Activated CD4-positive, alpha-beta T cell treated with anti-CD3 and anti-CD28 coated beads, Interleukin-2, amount 50 U/mL, for 1 hour (primary cell): ENCODE measurements at places on chromosomes 7 and 10.

- no peak for DNase-seq
These were observed 22.6 kb downstream of the KCNMA1 start for GRCh38 chr10:77614778-77615625.

DNA sequence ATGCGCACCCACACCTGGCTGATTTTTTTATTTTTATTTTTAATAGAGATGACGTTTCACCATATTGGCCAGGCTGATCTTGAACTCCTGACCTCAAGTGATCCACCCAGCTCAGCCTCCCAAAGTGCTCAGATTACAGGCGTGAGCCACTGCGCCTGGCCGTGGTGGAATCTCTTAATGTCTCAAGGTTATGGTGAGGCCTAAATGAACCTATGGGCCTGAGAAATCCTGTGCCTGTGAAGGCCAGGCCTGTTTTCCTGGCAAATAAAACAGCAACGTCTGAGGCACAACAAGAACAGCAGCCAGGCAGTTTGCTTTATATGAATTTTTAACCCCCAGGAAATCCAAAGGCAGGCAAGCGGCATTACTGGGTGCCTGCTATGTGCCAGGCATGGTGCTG lies 297.5 kb upstream of the ZMIZ1 start:
- DNase-seq: no peak

DNA sequence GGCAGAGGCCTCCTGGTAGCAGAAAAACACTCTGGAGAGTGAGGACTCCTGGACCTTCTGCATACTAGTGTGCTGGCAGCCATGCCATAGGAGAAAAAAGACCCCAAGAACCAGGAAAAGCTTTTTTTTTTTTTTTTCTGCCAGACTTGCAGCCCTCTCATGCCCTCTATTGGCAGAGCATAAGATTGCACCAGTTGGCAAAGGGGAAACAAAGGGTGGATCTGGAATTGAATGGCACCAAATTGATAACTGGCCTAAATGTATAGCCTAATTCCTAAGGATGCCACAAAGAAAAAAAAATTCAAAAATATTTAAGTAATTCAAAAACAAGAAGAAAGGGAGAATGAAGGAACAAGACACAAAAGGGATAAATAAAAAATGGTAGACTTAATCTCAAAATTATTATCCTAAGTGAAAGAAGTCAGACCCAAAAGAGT lies 112.5 kb upstream of the GHITM start:
- no peak for DNase-seq

DNA sequence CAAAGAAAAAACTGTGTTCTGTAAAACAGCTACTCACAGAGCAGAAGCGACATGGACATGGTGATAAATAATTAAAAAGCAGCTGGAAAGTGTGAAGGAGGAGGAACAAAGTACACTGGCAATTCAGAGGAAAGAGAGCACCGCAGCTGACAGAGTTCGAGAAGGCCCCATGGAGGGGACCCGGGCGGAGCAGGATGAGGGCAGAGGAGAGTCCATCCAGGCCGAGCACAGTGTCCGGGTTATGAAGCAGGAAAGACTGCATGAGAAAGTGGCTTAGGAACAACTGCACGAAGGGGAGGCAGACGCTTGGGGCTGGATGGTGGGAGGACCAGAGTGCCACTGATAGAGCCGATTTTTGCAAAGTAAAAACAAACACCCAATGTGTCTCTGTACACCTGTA lies 185.5 kb downstream of the ZMYND11 start:
- no peak for DNase-seq

DNA sequence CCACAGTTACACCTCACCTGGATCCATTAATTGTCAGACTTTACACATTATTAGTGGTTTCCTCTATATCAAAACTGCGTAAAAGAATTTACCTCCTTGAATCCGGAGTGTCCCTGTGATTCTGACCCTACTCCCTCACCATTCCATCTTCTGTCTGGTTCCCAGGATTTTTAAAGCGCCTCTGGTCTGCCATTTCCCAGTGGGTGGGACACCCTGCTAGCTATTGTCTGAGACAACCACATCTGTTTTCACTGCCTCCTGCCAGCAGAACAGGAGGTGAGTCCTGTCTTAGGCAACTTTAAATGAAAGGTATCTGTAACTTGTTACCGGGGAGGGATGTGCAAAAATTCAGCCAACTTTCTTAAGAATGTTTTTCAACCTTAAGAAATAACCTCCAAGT lies 2.3 kb downstream of the MACROH2A2 start:
- no peak for DNase-seq

- DNase-seq: no peak
These were observed 46.1 kb downstream of the UBE2H start for GRCh38 chr7:129906700-129907099.

DNA sequence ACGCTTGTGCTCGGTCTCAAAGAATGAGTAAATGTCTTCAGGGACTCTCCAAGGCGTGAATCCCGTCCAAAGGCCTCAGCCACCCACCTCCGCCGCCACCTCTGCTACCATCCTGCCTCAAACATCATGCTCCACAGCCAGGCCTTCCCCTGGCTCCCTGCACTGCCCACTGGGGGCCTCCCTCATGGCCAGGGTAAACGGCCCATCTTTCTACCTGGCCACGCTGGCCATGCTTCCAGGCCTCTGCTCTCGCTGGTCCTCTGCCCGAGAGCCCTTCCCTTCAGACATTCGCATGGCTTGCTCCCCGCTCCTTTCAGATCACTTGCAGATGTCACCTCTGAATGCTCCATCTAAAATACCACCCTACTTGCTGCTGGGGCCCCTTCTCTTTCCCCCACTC lies 40.2 kb downstream of the ZNF783 start:
- no peak for DNase-seq

GRCh38 chr10:11535346-11535959 lies 76.0 kb downstream of the USP6NL start:
- no peak for DNase-seq

DNA sequence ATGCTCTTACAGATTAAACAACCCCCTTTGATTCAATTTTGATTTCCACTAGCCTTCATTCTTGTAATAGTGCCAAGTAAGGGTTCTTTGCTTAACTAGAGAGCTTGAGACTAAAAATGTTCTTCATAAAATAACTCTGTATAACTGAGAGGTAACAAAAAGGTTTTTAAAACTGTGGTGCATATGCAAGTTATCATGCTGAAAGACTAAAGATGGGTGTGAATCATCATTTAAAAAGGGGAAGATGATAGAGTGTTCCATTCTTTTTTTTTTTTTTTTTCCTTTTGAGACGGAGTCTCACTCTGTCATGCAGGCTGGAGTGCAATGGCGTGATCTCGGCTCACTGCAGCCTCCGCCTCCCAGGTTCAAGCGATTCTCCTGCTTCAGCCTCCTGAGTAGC lies 11.1 kb downstream of the MDFIC start:
- DNase-seq: no peak

DNA sequence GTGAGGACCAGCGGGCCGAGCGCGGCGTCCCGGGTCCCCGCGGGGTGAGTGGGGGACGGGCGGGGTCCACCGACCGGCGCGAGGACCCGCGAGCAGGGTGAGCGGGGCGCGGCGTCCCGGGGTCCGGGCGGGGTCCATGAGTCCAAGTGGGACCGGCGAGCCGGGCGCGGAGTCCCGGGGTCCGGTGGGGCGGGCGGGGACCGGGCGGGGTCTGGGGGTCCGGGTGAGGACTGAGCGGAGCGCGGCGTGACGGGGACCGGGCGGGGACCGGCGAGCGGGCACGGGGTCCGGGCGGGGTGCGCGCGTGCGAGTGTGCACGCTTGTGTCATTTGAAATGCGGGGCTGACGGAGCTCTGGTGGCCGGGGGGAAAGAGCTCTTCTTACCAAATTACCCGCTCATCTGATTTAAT lies 765 bp downstream of the CELF2 start:
- DNase-seq: no peak

- no peak for DNase-seq
These were observed 56.9 kb downstream of the IFIT5 start for GRCh38 chr10:89471110-89471809.

DNA sequence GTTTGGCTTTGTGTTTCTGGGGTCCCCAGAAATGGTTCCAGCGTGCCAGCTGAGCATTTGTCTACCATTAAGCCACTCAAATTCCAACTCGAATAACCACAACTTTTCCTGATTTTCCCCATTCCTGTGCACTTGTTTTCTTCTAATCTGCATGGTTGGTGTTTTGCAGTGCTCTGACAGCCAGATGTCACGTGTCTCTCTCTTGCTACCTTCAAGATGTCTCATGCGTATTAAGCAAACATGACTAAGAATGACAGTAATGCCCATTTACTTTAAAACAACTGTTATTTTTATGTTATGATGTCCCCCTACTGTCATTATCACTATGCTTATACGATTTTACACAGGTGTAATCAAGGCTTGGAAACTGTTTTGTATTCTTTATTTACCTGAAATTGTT lies 35.2 kb upstream of the MXI1 start:
- no peak for DNase-seq
